ENCODE measurements at places on chromosomes 16 and 17.

- peak; percentile 62 for DNase-seq
Observed at GRCh38 chr16:85369741-85370528, 243.2 kb upstream of the GSE1 start.

GRCh38 chr16:23107936-23108335 is 41.3 kb downstream of the USP31 start:
- no peak for DNase-seq

GRCh38 chr16:55643161-55643970 is 12.4 kb upstream of the SLC6A2 start:
- DNase-seq, result peak; percentile 53

GRCh38 chr17:17067257-17067656 is 25.0 kb downstream of the MPRIP start:
- no peak for DNase-seq

- no peak for DNase-seq
Observed at GRCh38 chr16:82935766-82936165, 309.0 kb downstream of the CDH13 start.

GRCh38 chr16:85778873-85779272 is 20.5 kb downstream of the EMC8 start:
- no peak for DNase-seq

GRCh38 chr16:5065813-5066212 is at the start of gene C16orf89:
Gene C16orf89, minus strand, starts transcription at chr16:5065956. Its CDS starts 48 bp downstream, at chr16:5065908.
- no peak for DNase-seq

DNA sequence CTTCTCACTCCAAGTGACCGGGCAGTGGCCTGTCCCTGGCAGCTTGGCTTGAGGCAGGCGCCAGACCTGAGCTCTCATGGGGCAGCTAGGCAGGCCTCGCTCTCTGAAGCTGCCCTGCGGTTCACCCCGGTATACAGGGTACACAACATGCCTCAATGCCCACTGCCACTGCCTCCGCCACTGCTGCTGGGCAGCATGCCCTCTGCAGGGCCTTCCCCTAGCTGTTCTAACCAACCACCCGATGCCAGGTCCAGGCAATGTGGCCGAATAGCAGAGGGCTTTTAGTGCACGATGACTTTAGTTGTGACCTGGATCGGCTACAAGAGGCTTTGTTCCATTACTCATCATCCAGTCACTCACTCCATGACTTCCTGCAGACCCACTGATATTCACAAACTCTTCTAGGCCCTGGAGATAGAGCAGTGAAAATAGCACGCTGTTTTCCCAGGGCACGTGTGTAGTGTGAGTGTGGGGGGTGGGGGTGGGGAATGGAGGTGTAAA is 19.7 kb downstream of the CDC42EP4 start:
- DNase-seq, result peak; percentile 55

DNA sequence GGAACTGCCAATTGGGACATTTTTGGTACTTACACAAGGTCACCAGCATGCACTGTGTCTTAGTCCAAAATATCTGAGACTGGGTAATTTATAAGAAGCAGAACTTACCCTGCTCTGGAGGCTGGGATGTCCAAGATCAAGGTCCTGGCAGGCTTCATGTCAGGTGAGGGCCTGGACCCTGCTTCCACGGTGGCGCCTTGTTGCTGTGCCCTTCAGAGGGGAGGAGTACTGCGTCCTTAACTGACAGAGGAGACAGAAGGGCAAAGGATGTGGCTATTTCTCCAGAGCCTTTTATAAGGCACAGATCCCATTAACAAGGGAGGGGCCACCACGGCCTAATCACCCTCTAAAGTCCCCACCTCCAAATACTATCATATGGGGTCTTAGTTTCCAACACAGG is 178.9 kb downstream of the C16orf95 start:
- DNase-seq, result no peak

DNA sequence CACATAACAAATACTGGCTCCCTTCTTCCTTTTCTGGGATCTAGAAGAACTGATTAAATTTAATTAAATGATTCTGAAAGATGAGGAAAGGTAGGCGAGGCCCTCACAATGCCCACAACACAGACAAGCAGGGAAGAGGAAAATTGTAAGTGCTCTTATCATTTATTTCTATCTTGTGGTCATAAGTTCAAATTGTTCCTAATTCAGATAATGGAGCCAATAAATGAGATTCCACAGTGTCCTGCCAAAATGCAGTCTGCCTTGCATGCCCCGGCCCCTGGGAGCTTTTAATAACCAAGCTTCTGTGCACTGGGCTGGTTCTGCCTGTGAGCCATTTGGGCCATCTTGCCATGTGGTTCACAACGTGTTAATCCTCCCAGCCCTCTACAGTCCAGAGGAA is 97.0 kb downstream of the CMC2 start:
- no peak for DNase-seq

- no peak for DNase-seq
Observed at GRCh38 chr17:10010752-10011151, 105.7 kb upstream of the RCVRN start.

DNA sequence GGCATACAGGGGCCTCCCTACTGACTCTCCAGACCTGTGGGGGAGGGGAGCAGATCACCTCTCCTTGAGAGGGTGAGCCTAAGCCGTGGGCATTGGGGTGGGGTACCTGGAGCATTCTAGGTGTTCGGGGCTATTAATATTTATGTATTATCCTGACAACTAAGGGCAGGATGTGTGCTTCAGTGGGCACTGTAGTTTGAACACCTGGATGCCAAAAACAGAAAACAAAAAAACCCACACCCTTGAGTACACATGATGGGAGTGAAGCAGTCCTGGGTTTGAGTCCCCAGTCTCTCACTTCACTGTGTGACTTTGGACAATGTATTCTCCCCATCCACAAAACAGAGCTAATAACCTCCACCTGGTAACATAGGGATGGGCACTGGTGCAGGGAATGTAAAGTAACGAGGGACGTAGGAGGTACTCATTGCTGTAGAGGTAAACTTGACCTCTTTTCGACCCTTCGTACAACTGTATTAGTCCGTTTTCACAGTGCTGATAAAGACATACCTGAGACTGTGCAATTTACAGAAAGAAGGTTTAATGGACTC is 257.8 kb downstream of the CPPED1 start:
- no peak for DNase-seq

DNA sequence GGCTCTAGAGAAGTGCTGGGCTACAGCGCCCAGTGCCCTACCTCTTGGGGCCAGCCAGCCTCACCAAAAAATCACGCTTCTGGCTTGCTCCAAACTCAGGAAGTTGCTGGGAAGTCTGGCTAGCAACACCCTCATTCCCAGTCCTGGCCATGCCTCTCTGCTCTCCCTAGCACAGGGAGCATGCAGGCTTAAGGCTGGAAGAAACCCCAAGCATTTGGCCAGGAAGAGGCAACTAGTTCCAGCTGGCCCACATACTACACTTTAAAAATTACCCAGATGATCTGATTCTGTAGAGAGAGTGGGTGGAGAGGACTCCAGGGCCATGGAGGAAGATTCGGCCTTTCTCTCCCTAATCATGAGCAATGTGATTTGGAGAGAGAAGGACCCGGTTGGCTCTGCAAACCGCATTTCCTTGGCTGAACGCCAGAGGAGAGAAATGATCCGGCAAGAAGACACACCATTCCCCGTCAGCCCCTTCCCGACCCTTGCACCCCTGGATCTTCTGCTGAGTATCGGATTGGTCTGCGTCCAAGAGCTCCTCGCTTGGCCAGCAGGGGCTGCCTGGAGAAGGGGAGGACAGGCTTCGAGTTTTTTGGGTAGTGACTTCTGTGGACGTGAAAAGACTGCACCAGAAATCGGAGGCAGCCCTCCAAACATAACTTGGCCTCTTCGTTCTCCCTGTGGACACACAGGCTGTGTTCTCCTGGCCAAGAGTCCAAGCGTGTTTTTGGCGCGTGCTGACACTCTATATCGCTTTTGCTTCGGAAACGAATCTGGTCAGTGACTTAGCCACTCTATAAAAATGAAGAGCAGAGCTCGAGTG is 406.3 kb downstream of the WWOX start:
- DNase-seq, result no peak

DNA sequence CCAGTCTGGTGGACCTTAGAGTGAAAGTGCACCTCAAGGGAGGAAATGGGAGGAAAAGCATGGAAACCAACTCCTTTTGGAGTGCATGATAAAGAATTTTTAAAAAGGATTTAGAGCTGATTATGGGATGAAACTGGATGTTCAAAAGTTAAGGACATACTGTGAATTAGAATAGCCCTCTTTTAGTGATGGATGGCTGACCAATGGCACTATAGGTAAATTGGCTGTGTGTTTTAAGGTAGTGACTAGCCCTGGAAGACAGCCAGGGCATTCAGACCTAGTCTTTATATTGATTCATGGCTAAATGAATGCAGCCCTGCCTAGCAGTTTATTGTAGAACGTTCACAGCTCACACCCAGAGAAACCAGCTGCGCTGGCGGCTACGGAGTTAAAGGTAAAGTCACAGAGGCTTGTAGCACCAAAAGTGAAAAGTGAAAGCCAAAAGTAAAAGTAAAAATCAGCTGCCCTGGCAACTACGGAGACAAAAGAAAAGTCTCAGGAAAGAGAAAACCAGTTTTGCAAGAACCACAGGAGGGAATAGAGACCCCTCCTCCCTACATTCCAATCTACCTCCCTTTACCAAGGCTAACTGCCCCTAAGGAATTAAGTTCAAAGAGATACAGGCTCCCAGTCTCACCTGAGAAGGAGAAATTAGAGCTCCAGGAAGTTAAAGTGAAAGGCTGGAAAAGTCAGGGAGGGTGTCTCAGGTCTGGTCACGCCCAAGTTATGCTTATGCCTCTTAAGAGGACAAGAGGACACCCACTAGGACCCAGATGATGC is 21.8 kb downstream of the ACSM1 start:
- DNase-seq, result peak; percentile 28

DNA sequence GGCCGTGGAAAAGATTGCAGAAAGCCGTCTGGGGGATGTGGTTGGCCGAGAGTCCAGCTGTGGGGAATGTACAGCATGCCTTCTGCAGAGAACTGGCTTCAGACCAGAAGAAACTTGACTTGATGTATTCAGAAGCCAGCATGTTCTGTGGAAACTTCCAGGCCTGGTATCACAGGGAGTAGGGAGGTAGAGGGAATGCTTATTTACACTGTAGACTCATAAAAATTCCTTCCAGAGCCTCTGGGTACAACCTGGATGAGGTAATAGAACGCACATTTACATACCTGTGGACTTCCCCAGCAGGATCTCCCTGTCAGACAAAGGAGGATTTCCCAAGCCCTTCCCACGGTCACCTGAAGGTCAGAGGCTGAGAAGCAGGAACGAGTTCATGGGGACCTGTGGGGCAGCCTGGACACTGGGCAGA is 11.8 kb upstream of the GAS7 start:
- peak; percentile 40 for DNase-seq

- no peak for DNase-seq
Observed at GRCh38 chr16:24062270-24062817, 193.8 kb upstream of the CACNG3 start.

DNA sequence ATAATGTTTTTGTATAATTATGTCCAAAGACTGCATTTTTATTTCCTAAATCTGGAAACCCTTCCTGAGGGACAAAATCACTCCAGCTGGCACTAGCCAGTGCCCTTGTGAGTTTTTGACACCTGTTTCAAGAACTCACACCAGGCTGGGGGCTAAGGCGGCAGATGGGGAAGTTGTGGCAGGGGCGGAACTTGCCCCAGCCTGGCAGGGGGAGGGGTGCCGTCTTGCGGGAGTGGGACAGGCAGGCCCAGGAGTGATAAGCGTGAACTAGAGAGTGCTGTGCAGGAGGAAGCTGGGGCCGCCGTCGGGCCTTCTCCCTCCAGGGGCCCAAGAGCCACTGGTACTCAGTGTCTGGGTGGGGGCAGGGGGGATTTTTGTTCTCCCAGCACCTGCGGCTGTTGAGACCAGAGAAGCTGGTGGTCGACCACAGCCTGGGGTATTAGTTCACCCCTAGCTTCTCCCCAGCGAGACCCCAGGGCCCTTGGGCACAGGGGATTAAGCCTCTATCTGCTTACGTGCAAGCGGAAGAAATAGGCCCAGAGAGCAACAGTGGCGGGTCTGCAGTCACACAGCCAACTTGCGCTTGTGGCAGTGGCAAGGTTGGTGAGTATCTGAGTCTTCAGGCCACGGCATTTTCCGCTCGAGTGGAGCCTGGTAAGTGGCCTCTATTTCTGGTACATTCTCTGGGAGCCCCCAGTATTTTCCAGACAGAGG is 40.2 kb upstream of the PLCG2 start:
- DNase-seq, result no peak

GRCh38 chr16:54286090-54286365 is 559 bp downstream of the IRX3 start:
- no peak for DNase-seq

GRCh38 chr16:27096375-27096774 is 29.6 kb downstream of the C16orf82 start:
- DNase-seq, result no peak

GRCh38 chr17:82051776-82052637 is at the start of the genes GPS1 and RFNG:
Gene GPS1, plus strand, starts transcription at chr17:82051898. Its CDS starts 34 bp downstream, at chr17:82051932.
Gene RFNG, minus strand, starts transcription at chr17:82051811. Its CDS starts 45 bp downstream, at chr17:82051766.
- peak; percentile 56 for DNase-seq

- peak; percentile 21 for DNase-seq
Observed at GRCh38 chr16:8194794-8195193, 395.5 kb downstream of the TMEM114 start.

All from HT-29 (cell line).